Adipocyte (in vitro differentiated cells): ENCODE measurements at places on chromosomes 16 and 17.

DNA sequence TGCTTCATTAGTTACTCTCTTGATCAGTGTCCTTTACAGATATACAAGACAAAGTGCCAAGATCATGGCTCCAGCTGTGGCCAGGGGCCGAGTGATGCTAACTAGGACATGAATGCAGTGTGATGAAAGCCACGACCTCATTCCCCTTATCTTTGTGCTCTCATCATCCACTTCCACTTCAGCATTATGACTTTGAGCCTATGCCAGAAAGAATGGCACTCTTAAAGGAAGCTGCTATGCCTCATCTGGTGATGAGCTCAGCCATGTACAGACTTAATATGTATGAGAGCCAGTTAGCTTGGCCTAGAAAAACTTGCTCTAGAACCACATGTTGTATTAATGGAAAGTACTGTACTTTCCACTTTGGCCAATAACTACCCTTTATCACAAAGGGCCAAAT lies 179.1 kb downstream of the TOX3 start:
- DNase-seq = no peak

DNA sequence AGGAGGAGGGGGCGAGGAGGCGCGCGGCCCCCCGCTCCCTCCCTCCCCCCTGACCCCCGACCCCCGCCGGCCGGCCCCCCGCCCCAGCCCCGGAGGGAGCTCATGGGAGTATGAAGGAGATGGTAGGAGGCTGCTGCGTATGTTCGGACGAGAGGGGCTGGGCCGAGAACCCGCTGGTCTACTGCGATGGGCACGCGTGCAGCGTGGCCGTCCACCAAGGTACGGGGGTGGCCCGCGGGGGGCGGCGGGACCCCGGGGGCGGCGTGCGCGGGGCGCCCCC lies 390 bp downstream of the MLLT6 start:
- DNase-seq = no peak

DNA sequence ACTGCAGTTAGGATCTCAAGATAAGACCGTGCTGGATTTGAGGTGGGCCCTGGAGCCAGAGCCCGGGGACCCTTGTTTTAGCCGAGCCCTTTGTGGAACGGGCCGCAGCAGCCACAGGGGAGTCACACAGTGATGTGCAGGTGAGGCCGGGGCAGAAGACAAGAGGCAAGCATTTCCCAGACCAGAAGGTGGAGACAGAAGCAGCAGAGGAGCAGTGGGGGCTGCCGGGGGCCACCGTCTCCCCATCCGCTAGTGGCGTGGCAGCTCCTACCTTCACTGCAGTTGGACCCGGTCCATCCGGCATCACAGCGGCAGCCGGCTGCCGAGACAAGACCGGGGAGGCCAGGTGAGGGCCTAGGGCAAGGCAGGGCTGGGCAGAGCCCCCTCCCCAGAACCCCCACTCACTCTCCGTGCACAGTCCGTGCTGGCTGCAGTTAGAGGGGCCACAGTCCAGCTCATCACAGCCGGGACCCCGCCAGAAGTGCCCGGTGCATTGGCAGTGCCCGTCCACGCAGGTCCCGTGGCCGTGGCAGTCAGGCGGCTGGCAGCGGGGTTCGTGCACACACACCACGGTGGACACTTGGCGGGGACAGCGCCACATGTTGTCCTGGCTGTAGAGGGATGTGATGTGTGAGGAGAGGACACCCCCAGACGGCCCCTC lies 6.0 kb downstream of the NAGPA start:
- no peak for DNase-seq

- DNase-seq = no peak
Measured at GRCh38 chr17:12362853-12363455, 302.7 kb upstream of the MYOCD start.

DNA sequence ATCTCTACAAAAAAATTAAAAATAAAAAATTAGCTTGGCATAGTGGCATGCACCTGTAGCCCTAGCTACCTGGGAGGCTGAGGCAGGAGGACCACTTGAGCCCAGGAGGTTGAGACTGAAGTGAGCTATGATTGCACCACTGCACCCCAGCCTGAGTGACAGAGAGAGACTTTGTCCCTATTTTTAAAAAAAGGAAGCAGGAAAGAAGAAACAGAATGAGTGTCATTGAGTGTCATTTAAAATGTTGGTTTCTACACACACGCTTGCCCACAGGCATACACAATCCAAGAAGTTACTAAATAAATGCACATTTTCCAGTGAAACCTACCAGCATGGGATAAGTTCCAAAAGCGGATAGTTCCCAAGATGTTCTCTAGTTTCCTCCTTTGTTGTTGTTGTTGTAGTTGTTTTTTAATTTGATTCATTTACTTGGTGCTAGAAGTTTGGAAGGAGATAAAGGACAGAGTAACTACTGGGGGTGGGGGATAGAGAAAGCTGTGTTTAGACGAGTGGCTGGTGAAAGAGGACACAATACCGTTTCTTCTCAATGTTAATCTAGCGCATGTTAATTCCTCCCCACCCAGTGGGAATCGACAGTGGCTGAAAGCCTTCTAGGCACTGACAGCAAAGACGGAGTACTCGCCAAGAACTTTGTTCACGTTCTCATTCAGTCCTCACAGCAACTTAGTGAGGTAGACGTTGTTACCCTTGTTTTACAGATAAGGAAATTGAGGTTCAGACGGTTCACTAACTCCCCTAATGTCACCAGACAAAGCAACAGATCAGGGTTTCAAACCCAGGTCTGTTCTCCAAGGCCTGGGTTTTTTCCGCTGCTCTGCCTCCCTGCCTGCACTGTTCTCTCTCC lies 17.3 kb downstream of the MRPS23 start:
- DNase-seq = no peak

GRCh38 chr16:11005611-11005975 lies 61.2 kb downstream of the CLEC16A start:
- DNase-seq = peak; percentile 48

- DNase-seq = no peak
Measured at GRCh38 chr16:23134274-23134673, 15.0 kb downstream of the USP31 start.

DNA sequence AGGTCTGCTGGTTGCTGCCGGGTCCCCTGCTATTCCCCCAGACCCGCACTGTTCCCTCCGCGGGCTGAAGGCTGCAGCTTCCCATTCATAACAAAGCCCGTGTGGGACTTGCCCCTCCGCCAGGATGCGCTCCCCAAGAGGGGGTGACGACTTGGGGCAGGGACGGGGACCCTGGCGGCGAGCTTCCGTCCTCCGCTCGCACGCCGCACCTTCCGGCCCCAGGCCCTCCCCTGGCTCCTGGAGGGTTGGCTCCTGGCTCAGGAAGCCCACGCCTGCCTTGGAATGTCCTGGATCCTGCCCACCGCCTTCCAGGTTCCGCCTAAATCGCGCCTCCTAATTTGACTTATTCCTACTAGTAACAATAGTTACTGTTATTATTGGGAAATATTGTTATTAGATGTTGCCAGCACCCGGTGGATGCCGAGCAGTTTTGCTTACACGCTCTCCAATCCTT lies 1.1 kb upstream of the TFAP4 start:
- DNase-seq = peak; percentile 55

GRCh38 chr17:30225919-30226553 lies 9.5 kb downstream of the SLC6A4 start:
- no peak for DNase-seq

- no peak for DNase-seq
Measured at GRCh38 chr17:28738680-28739384, 5.0 kb upstream of the TRAF4 start.

DNA sequence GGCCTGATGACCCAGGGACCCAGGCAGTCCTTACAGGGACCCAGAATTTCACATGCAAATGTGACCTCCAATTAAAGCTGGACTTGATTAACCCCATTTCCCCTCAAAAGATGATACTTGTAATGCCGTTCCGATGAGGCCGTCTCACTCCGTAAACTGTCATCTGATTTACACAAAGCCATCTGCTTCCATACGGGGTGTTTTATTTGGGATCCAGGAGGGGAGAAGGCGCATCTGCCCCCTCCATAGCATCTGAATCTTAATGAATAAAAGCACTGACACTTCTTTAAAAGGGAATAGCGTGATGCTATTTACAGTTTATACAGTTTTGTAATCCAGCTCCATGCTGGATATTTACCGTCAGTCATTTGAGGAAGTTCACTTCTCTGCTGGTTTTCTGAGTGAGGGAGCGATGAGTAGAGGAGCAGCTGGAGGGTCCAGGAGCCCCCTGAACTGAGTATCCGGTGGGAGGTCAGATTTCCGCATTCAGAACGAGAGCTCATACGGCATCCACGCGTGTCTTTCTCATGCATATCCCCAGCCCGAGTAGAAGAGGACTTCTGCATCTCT lies 452.7 kb downstream of the WWOX start:
- DNase-seq = no peak

GRCh38 chr16:79325226-79325945 lies 275.2 kb downstream of the MAF start:
- no peak for DNase-seq

DNA sequence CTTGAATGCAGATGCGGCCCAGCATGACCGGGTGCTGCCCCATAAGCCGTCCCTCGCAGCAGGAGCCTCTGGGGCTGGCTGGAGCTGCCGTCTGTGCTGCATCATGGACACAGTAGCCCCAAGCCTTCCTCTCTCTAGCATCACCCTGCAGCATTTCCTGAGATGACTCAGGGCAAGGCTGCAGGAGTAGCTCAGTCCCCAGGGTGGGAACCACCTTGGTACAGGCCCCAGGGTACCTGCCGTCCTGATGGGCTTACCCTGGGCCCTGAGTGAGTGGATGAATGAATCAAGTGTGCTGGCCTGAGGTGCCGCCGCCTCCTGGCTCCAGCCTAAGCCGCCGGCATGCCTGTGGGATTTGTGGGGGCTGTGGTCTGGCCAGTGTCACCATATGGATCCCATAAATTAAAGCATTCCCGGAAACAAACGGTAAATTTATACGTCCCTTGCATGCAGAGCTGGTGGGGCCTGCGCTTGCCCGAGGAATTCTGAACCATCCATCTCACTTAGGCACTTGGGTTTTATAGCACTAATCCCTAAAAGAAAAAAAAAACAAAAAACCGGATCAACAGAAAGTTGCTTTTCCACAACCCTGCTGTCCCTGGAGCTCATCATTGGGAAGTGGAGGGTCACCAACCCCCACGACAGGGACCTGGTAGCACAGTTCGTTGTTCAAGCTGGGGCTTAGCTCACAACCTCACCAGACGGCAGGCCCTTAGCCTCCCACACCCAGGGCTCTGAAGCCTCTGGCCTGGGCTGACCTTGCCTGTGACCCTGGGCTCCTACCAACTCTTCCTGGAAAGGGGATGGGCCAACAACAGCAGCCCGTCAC lies 242.6 kb upstream of the CIBAR2 start:
- DNase-seq = peak; percentile 71

DNA sequence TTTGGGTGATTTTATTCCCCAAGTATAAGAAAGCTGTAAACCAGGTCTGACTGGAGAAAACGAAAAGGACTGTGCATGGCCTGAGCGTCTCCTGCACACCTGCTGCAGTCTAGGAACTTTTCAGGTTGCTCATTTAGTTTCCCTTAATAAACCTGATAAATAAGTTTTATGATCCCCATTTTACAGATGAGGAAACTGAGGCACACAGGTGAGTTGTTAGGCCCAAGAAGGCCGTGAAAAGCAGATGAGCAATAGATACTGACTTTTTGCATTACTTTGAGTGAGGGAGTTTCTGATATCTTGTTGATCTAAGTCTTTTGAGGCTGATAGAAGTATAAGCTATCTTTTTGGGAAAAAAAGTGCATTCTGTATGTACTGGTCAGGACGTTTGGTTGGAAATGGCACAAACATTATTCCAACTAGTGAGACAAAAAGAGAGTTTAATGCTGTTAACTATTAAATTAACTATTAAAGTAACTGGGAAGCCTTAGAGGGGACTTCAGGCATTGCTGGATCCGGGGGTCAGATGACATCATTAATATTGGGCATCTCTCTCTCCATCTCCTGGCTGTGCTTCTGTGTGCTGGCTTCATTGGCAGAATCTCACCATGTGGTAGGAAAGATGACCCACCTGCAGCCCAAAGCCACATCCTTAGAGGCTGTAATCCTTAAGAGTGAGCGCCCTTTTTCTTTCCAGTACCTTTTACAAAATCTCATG lies 163.4 kb downstream of the CMIP start:
- no peak for DNase-seq

DNA sequence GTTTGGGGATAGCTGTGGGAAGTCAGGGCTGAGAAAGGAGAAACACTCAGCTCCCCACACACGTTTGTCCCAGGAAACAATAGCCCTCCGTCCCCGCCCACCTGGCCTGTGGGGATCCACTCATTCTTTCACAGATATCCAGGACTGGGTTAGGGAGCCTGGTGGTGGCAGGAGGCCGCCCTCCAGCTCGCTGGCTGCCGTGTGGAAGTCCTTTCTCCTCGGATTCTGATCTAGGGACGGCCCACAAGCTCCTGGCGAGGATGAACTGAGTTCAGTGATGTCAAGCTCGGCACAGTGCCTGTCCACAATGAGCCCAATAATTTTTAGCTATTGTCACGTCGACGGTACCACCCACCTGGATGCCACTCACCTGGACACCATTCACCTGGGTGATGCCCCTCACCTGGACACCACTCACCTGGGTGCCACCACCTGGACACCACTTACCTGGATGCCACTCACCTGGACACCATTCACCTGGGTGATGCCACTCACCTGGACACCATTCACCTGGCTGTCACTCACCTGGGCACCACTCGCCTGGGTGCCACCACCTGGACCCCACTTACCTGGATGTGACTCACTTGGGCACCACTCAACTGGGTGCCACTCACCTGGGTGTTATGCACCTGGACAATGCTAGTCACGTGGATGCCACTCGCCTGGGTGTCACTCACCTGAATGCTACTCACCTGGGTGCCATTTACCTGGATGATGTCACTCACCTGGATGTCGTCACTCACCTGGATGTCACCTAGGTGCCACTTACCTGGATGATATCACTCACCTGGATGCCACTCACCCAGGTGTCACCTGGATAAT lies 172.5 kb upstream of the FOXF1 start:
- DNase-seq = no peak

- peak; percentile 94 for DNase-seq
Measured at GRCh38 chr17:63406689-63407330, 39.3 kb downstream of the CYB561 start.

GRCh38 chr16:700684-701584 lies 4.7 kb downstream of the FBXL16 start:
- peak; percentile 64 for DNase-seq

- no peak for DNase-seq
Measured at GRCh38 chr17:50363217-50364060, 9.5 kb downstream of the MRPL27 start.

DNA sequence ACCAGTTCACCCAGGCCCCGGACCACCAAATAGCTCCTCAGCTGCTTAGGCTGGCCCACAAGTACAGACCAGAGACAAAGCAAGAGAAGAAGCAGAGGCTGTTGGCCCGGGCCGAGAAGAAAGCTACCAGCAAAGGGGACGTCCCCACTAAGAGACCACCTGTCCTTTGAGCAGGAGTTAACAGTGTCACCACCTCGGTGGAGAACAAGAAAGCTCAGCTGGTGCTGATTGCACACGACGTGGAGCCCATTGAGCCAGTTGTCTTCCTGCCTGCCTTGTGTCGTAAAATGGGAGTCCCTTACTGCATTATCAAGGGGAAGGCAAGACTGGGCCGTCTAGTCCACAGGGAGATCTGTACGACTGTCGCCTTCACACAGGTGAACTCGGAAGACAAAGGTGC lies 15.4 kb downstream of the FOXF1 start:
- no peak for DNase-seq

GRCh38 chr17:21280081-21280518 lies 4.4 kb upstream of the MAP2K3 start:
- peak; percentile 91 for DNase-seq
